ENCODE measurements at places on chromosomes 11 and 22.

DNA sequence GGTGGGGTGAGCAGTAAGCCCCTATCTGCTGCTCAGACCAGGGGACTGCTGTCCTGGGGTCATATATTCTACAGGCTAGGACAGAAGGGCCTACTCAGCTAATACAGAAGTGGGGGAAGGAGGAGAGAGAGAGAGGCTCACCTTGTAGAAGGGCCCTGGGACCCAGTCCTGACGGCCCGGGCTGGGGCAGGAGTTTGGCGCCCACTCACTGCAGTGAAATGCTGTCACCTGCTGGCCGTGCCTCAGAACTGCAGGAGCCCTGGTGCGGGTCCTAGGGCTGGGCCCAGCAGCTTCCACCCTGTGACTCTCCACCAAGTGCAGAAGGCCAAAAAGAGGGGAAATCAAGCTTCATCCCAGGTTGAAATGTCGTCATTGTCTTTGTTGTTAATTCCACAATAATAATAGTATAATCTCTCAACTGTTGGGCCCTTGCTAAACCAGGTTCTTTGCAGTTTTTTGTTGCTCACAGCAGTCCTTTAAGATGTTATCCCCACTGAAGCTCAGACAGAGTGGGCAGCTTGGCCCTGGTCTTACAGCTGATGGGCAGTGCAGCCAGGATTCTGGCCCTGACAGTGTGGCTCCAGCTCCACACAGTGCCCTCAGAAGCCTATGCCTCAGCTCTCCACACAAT is 29.6 kb downstream of the TRIM29 start:
- peak; percentile 23 for DNase-seq

- no peak for DNase-seq
Measured at GRCh38 chr11:1157341-1157644, 460 bp upstream of the MUC5AC start.

GRCh38 chr11:85661972-85662664 is 2.8 kb downstream of the CREBZF start:
- DNase-seq = no peak

GRCh38 chr11:116226731-116227130 is 546.1 kb downstream of the BUD13 start:
- DNase-seq = no peak

- peak; percentile 81 for DNase-seq
Measured at GRCh38 chr22:29343313-29343805, 27.9 kb upstream of the RASL10A start.

- DNase-seq = peak; percentile 39
Measured at GRCh38 chr11:8086001-8086479, 5.0 kb downstream of the TUB start.

DNA sequence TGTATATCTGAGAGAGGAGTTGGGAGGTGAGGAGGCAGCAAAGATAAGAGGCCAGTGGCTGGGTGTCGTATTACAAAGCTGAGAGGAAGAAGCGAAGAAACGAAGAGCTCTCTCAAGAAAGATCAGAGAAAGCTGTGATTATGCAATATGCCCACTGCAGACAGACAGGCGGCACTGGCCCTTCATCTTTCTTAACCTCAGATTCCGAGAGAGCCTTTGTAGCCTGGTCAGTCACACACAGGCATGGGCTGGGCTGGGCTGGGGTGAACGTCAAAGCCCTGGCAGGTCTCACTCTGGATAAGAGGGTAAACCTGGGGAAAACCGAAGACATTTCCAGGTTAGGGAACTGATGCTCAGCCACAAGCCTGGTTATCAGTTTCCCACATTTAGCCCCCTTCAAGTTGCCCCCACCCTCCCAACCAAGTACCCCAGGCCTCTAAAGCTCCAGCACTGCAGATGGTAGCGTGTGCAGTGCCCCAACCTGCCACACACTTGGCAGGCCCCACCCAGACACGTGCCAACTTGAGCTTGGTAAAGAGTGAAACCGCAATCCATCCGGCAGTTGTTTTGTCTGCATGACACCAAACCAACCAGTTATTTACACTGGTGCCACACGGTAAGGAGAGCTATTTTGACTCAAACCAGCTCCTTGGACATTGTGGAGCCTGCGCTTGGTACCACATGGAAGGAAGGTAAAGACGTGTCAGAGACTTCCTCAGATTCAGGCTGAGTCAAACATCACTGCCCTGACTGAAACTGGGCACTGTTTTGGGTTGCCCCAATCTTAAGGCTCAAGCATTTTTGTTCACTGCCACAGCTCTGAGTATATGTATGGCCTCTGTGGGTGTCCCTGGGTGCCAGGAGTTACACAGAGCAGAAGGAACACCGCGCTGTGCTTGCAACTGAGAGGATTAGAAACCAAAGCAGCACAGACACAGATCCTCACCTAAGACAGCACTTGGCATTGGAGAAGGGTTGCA is 135.9 kb downstream of the FDX1 start:
- peak; percentile 32 for DNase-seq

DNA sequence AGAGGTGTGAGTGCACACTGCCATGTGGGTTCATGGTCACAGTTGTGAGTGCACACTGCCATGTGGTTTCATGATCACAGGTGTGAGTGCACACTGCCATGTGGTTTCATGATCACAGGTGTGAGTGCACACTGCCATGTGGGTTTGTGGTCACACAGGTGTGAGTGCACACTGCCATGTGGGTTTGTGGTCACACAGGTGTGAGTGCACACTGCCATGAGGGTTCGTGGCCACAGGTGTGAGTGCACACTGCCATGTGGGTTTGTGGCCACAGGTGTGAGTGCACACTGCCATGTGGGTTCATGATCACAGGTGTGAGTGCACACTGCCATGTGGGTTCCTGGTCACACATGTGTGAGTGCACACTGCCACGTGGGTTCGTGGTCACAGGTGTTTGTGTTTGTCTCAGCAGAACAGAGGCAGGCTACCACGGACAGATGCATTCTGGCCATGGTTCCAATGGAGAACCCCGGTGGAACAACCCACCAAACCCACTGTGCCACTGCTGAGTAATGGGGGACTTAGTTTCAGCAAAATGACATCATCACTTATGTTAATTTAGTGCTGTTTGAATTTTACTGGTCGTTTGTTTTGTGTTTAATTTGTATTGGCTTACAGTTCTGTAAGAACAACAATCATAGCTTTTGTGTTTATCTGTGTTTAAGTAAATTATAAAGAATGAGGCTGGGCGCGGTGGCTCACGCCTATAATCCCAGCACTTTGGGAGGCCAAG is 57.2 kb downstream of the RPS6KA4 start:
- no peak for DNase-seq

DNA sequence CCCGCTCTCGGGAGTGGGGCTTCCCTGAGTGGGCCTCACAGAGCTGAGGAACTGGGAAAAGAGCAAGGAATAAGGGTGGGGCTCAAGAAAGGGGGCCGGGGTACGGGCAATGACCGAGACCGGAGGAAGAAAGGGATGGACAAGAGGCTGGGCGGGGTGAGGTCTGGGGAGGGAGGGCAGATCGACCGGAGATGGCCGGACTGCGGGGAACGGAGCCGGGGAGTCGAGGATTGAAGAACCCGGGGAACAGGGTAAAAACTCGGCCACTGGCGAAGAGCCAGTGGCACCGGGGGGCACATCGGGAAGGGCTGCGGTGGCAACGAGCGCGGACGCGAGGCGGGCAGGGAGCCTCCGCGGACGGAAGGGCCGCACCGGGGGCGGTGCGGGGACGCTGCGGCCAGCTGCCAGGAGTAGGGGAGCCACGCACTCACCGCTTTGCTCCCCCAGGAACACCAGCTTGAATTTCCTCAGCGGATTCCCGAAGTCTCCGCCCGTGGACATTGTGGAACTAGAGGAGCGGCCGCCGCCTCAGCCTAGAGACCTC is 667 bp downstream of the RAB6A start:
- peak; percentile 37 for DNase-seq

DNA sequence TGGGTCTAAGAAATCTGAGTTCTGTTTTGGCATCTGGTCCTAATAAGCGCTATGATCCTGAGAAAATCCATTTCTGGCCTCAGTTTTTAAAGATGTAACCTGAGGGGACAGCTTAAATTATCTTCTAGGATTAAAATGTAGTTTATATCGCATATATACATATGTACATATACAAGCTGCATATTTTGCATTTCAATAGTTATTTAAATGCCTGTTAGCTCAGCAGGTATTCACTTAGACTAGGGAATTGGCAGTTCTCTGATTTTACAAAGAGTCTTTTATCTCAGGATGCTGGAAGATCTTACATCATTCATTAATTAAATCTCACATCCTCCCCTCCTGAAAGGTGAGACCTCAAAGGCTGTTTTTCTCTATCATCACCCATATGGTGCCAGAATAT is 1232.8 kb downstream of the LRRC4C start:
- no peak for DNase-seq

DNA sequence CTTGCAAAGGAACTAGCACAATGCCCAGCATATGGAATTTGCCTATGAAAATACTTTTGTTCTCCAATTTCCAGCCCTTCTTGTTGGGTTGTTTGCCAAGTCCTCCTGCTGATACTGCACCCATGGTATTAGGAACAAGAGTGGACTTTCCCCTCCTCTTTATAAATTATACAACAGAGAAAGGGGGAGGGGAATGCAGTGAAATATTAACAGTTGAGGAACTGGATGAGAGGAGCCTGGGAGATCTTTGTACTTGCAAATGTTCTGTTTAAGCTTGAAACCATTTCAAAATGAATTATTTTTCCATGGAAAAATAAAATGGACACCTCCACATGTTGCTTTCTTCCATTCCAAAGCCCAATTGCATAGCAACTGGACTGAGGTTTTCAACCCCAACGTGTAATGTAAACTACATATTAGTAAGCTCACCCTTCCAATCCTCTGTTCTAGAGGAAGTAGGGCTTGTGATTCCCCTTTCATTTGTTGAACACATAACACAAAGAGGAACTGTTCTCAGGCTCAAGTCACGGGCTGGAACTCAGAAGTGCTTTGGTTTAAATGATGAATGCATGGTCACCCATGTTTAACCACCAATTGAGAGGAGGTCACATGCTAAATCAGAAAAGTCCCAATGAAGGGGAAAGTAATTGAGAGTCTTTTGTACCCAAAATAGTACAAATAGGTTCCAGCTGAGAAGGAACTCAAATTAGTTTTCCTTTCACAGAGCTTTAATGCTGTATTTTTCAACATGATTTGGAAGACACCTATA is 66.2 kb upstream of the ZC3H12C start:
- no peak for DNase-seq

DNA sequence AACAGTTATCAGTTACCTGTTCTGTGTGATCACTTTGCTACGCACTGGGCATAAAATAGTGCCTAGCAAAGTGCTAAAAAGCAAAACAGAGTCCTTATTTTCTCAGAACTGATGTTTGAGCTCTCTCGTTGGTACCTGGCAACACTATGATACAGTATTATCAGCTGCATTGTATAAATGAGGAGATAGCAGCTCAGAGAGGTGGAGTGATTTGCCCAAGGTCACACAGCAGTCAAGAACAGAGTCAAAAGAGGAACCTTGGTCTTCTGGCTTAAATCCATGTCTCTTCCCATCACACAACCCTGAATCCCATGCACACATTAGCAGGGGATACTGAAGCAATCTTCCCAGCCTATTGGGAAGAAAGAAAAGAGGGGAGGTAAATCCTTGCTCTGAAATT is 580.5 kb downstream of the SOX6 start:
- no peak for DNase-seq

- DNase-seq = no peak
Measured at GRCh38 chr22:44289414-44290171, 23.2 kb downstream of the SHISAL1 start.

- DNase-seq = no peak
Measured at GRCh38 chr11:133966921-133967598, 10.3 kb upstream of the IGSF9B start.

DNA sequence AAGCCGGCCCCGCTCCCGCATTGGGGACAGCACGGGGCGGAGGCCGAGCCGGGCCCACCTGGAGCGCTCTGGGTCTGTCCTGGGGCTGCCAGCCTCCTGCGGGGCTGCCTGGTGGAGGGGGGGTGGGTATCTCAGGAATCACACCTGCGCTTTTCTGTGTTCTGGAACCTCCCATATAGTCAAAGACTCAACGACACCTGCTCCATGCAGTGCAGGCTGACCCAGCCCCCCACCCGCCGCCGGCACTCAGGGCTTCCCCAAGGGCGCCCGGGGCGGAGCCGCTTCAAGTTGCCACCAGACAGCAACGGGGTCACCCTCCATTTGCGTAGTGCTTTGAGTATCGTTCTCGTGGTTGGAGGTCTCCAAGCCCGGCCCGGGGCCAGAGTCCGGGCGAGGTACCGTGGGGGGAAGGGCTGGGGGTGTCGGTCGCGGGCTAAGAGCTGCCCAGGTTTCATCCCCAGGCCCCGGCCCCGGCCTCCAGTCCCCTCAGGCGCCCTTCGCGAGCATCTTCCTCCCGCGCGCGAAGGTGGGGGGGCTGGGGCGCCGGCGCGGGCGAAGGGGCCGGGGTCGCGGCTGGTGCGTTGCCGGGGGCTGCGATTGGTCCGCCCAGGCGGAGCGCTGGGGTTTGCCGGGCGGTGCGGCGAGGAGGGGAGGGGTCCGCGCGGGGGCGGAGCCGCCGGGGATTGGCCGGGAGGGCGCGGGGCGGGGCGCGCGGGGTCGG is 6.6 kb downstream of the TSPAN4 start:
- no peak for DNase-seq

DNA sequence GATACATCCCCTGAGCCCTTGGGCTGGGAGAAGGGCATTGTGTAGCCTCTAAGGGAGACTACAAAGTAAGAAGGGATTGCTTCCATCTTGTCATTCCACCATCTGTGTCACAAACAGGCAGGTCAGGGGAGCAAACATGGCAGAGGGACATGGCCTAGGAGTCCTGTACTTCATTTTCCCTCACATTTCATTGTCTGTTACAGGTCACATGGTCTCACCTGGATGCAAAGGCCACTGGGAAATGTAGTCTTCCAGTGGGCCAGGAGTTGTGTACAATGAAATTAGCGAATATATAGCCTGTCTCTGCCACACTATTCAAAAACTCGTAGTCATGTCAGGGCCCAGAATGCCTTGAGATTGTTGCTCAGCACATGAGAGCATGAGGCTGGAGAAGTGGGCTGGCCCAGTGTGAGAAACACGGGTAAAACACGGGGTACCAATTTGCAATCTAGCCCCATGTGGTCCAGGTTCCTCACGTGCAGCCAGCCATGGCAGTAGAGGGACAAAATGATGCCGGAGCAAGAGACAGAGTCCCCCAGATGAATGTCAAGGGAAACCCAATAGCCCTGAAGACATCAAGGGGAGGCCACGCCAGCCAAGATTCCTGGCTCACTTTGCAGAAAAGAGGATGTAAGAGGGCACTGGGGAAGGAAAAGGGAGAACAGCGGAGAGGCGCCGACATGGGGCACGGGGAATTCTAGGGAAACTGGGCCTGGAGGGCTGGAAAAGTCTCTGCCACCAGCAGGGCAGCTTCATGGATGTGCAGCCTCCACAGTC is 47.7 kb upstream of the EMID1 start:
- no peak for DNase-seq

GRCh38 chr22:16915701-16916100 is 90.5 kb upstream of the XKR3 start:
- no peak for DNase-seq

DNA sequence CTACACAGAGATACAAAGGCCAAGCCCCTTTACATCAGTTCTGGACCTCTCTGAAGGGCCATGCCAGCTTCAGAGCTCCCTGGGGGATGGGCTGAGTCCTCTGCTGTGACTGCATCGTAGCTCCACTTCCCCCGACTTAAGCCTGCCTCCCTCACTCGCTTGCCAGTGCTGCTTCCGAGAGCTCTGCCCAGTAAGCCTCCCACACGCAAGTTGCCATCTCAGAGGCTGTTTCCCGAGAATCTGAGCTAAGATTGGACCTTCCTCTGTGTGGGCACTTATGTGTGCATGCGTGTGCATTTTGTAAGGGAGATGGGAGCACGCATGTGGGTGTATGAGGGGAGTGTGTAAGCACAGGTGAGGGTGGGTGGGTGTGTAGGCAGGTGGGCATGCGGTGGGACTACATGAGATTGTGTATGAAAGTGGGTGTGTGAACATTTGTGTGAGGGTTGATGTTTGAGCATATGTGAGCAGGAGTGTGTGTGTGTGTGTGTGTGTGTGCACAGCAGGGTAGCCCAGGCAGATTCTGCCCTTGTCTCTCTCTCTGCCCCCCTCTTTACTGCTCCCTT is 163.0 kb upstream of the SYT13 start:
- no peak for DNase-seq

All from fibroblast of lung (primary cell).